ENCODE measurements at places on chromosomes 2 and 18.

- DNase-seq: no peak
These were observed 113.0 kb downstream of the DYSF start for GRCh38 chr2:71566372-71566771.

GRCh38 chr2:200306931-200307723 is 634 bp downstream of the SPATS2L start:
- no peak for DNase-seq

DNA sequence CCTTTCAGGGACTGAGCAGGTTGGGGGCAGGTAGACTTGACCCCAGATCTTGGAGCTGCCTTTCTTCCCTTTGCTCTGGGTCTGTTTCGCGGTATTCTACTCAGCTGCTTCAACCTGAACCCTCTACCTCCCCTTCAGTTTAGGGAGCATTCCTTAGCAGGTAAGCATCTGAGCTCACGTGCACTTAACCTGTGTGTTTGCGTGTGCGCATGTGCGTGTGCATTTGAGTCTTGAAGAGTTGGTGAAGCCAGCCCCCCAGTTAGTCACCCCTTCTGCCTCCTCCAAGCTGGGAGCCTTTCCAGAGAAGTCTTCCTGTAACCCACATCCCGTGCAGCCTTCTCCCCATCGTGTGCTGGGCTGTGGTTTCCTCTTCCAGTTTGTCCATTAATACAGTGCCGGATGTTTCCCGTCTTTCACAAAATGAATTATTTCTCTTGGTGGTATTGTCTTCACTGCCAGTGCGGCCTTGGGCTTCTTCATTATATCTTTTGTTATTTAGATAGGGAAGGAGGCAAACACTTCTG is 33.2 kb downstream of the B3GNT2 start:
- DNase-seq: no peak

GRCh38 chr2:70766357-70767078 is 1.5 kb downstream of the ADD2 start:
- no peak for DNase-seq

DNA sequence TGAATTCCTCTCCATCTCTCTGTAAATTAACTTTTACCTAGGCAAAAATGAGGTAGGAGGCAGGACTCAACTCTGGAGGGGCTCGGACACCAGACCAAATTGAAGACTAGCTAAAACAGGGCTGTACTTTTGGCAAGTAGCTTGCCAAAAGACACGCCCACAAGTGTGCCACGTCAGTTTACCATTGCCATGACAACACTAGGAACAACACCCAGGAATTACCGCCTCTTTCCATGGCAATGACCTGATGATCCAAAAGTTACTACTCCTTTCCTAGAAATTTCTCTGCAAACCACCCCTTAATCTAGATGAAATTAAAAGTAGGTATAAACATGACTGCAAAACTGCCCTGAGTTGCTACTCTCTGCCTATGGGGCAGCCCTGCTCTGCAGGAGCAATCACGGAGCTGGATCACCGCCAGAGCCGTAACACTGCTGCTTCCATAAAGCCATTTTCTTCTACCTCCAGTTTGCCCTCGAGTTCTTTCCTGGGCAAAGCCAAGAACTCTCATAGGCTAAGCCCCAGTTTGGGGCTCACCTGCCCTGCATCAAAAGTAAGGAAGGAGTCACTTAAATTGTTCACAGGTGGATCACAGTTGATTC is 66.0 kb upstream of the FAM136A start:
- DNase-seq: peak; percentile 16

DNA sequence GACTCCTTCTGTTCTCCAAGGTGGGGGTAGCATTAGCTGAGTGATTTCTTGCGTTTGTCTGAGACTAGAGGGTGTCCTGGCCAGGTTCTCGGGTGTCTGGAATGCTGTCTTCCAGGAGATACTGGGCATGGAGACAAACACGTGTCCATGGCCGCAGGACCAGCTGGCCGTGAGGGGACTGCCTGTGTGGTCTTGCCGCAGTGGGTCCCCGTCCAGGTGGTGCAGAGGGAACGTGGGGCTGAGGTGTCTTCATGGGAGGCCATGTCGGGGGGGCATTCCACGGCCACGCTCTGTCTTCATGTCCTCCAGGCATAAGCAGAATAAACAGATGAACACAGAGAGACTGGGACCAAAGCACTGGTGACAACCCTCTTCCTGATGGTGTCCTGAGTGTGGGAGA is 66.6 kb downstream of the SMIM21 start:
- DNase-seq: no peak

- DNase-seq: no peak
These were observed 197.7 kb downstream of the UBE2E3 start for GRCh38 chr2:181178130-181178529.

DNA sequence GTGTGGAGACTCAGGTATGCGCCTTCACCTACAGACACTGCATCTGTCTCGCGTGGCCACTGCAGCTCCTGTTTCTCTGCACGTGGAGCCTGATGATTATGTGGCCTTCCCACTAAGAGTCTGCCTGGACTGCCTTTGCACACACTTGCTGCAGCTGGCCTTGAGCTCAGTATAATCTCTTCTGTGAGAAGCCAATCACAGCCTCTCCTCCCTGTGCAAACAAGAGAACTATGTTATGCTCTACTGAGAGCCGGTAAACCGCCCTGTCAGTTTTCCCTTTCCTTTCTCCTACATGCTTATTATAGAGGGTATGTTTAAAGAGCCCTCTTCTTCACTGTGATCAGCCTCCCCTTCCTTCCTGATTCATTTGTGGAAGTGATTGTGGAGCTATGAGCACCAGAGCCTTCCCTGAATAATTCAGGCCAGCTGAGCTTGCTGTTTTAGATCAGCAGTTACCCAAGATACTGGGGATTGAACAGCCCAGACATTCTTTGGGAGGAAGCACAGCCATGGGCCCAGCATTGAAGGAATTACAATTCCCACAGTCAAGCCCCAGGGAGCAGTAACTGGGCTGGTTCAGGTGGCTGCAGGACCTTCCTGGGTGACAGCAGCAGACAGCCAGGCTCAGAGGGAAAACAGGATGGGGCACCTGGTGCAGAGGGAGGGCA is 3.7 kb upstream of the TGFA start:
- no peak for DNase-seq

DNA sequence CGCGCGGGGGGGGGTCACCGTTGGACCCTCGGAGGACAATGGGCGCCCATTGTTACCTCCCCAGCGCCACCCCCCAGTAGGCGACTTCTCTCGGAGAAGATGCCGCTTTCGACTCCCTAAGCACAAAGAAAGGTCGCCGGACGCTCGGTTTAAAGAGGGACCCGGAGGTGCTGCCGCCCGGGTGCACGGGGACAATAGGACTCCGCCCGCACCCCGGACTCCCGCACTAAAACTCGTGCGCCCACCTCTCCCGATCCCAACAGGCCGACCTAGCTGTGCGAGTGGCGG is 318 bp upstream of the CDC42EP3 start:
- DNase-seq: no peak

DNA sequence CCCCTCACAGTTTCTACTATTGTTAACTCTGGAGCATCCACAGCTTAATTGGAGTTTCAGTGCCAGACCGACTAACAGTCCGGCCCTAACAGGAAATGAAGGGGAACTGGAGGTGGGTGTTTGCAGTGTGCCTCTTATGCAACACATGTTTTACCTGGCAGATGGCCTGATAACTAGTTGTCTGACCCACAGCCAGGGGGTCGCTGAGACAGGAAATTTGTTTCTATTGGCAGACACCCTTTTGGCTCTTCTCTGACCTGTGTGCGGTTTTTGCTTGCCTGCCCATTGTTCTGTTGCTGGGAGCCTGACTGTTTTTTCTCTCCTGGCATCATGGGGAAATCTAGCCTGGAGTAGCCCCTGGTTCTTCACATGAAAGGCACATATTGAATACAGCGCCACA is 1329.8 kb downstream of the DSC3 start:
- no peak for DNase-seq

GRCh38 chr2:154681741-154682140 is 16.8 kb upstream of the KCNJ3 start:
- DNase-seq: no peak

DNA sequence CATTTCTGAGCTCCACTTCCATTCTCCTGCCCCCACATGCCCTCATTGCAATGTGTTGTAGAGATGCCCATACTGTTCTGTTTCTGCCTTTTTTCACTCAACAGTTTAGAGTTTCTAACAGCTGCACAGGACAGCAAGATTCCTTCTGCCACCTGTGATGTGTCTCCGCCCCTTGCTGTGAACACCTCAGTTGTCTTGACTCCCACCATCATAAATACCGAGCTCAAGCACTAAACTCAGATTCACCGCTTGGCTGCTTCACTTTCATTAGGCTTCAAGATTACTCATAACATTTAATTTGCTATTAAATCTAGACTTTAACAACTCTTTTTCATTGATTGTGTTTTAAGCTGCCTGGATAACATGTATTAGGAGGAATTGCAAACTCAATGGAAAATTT is 141.0 kb downstream of the MAP2 start:
- DNase-seq: no peak

DNA sequence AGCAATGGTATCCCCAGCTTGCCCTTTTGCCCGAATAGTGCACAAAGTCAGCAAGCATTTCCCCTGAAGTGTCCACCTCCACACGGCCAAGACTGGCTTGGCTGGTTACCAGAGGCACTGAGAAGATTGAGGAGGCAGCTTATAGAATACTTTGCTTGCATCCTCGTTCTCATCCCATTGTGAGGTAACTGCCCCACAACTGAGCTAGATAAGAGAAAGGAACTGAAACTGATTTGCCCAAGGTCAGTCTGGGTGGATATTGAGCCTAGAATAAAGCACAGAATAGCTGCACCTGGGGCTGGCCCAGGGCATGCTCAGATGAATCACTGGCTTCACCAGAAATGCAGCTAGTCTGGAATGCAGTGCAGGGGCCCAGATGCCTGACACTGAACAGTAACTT is 32.7 kb upstream of the MAP4K3 start:
- no peak for DNase-seq

DNA sequence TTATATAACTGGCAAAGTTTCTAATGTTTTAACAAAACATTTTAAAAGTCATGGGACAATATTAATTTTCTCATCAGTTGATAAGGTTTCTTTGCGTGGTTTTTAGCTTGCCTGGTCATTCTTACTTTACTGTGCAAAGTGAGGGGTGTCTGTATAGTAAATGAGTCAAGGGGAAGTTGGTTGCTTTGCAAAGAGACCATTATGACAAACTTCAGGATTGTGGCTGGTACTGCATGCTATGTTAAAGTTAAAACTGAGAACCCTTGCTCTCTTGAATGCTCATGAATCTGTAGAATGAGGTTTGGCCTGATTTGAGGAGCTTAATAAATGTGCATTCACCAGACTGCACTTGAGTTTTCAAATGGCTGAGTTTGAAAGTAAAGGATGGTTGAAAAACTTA is 47.0 kb downstream of the COL4A4 start:
- DNase-seq: no peak

GRCh38 chr2:170816504-170817092 is at the start of gene GAD1:
Gene GAD1, plus strand, starts transcription at chr2:170816887. Its CDS starts 1,705 bp downstream, at chr2:170818592.
- DNase-seq: no peak

- DNase-seq: no peak
These were observed 297.6 kb downstream of the TMX3 start for GRCh38 chr18:68417166-68417799.
